Glutamatergic neuron (in vitro differentiated cells): ENCODE measurements at places on chromosomes 11 and 22. TPM values are rescaled to one million over a fixed set of nuclear protein-coding genes. Genes with fewer than 3 reads are reported as not detected.

- H3K36me3 ChIP-seq = peaks cover 19% of the 10 kb centered on the region
- peaks cover 6% of the 10 kb centered on the region for H3K27me3 ChIP-seq
- H3K4me3 ChIP-seq = no peak overlapping the region
Observed at GRCh38 chr11:119680541-119681360, 48.2 kb downstream of the NECTIN1 start.

MS4A4A gene
- total RNA-seq = not detected

DNA sequence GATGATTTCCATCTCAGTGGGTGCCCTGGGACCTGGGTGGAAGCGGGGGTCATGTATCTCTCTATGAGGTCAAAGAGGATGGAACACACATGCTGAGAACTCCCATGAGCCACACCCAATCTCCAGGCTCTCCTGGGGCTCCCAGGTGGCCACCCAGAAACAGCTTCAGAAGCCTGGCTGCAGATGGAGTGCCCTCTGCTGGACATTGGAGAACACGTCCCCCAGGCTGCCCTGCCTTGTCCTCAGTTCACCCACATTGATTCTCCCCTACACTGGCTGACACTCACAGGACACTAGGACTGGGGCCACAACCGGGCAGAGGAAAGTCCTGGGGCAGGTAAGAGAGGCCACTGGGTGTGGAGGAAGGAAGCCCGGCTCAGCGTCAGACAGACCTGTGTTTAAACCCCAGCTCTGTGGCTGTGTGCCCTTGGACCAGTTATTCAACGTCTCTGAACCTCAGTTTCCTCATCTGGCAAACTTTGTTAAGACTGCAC, 4.5 kb upstream of the NOL12 start:
- H3K27me3 ChIP-seq = peaks cover 5% of the 10 kb centered on the region
- peaks cover 3% of the 10 kb centered on the region for H3K4me1 ChIP-seq
- H3K27ac ChIP-seq = no peak overlapping the region
- no peaks in the 10 kb centered on the region for H3K36me3 ChIP-seq

GRCh38 chr22:32788904-32789624, 12.4 kb upstream of the TIMP3 start:
- H3K27ac ChIP-seq = peak overlapping the region; percentile 76
- no peaks in the 10 kb centered on the region for H3K4me1 ChIP-seq
- no peak for DNase-seq

OR8A1 gene
- not detected for total RNA-seq

TCF20 gene
- 112 TPM for total RNA-seq

DNA sequence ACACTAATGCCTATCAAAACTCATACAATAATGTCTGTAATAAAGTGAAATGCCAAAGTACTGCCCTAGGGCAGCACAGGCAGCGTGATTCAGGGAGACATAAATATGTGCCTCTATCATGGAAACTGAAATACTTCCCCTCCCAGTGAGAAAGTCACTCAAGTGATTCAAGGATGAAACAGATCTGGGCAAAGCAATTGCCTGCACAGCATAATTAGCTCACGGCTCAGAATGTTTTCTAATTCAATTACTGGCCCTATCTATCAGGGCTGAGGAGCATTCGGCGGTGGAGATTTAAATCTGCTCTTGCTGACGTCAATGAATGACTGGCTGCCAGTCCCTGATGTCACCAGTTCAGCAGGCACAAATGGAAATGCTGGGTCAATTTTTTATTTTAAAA, 27.7 kb upstream of the PPP2R1B start:
- H3K27ac ChIP-seq = no peak overlapping the region
- no peak for DNase-seq
- peaks cover 5% of the 10 kb centered on the region for H3K4me1 ChIP-seq
- H3K36me3 ChIP-seq = no peaks in the 10 kb centered on the region

DNA sequence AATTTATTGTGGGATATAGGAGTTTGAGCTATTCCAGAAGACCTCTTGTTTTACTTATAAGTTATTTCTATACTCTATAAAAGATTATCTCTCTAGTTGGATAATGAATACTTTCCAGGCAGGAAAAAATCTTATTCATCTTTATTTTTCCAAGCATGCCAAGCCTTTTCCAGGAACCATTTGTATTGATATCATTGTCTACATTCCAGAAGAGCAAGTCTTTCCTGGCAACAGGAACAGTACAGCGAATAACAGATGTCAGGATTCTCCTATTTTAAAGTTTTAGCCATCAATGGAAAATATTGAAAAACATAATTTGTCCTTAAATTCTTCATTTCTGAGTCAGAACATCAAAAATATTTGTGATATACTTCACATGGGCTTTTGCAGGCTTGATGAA, 5.2 kb upstream of the NXPE1 start:
- H3K27ac ChIP-seq = no peak overlapping the region
- no peak for DNase-seq

GRCh38 chr22:47036352-47036751, 273.9 kb downstream of the TBC1D22A start:
- H3K27me3 ChIP-seq = peaks cover 12% of the 10 kb centered on the region
- H3K36me3 ChIP-seq = no peaks in the 10 kb centered on the region
- H3K27ac ChIP-seq = no peak overlapping the region
